ENCODE measurements at places on chromosomes 11 and 22.

GRCh38 chr11:64524158-64524527 is 66.9 kb upstream of the SLC22A12 start:
- DNase-seq: no peak

- DNase-seq: no peak
Measured at GRCh38 chr11:10267821-10268220, 26.2 kb downstream of the SBF2 start.

- DNase-seq: peak; percentile 18
Measured at GRCh38 chr11:120136356-120136755, 1.6 kb downstream of the TRIM29 start.

GRCh38 chr11:119525867-119526196 is 102.9 kb upstream of the THY1 start:
- no peak for DNase-seq

GRCh38 chr11:119356349-119357031 is 10.0 kb upstream of the MFRP start:
- peak; percentile 87 for DNase-seq

- no peak for DNase-seq
Measured at GRCh38 chr22:33331017-33331416, 272.8 kb upstream of the SYN3 start.

GRCh38 chr11:94281324-94281723 is 23.1 kb upstream of the IZUMO1R start:
- no peak for DNase-seq

GRCh38 chr11:75346296-75346695 is 5.2 kb downstream of the ARRB1 start:
- peak; percentile 44 for DNase-seq

Data from islet precursor cell (in vitro differentiated cells).